CD4-positive, CD25-positive, alpha-beta regulatory T cell (primary cell): ENCODE measurements at places on chromosomes 6 and 20.

- DNase-seq = no peak
These were observed 34.3 kb downstream of the SDHAF4 start for GRCh38 chr6:70601014-70601413.

GRCh38 chr6:147829418-147829817, 320.9 kb downstream of the SAMD5 start:
- no peak for DNase-seq

DNA sequence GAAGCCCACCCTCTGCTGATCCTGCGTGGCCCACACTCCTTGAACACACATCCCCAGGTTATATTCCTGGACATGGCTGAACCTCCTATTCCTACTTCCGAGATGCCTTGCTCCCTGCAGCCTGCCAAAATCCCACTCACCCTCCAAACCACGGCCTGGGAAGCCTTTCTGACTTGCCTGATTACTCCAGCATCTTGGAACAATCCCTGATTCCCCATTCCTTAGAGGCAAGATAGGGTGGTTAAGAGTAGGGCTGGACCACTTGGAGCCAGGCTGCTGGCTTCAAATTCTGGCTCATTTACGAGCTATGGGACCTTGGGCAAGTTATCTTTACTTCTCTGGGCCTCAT, 45.9 kb upstream of the CDH22 start:
- DNase-seq = no peak

- no peak for DNase-seq
These were observed 272.8 kb upstream of the SLC35B3 start for GRCh38 chr6:8707956-8708772.

DNA sequence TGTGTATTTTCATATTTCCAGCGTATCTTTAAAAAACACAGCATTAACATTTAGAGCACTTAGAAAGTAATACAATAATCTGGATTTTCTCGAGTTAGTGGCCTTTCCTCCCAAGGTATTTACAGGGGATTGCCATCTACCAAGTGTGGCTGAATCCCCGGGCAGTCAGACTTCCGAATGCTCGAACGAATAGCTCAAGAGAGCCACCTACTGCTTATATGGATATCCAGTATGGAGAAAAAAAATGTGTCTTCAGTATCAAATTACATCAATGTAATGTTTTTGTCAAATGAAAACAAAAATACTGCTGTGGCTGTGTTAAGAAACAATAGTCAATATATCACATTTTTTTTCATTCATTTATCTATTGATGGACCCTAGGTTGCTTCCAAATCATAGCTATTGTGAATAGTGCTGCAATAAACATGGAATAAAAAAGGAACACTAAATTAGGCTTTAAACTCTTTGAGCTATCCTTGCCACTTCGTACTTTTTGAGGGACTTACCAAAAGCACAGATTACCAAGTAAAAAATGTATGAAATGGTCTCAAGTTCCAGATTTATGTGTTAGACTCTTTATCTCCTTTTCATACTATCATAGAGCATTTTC, 654.5 kb upstream of the PTCHD4 start:
- no peak for DNase-seq
